ENCODE measurements at places on chromosomes 12 and 14.

DNA sequence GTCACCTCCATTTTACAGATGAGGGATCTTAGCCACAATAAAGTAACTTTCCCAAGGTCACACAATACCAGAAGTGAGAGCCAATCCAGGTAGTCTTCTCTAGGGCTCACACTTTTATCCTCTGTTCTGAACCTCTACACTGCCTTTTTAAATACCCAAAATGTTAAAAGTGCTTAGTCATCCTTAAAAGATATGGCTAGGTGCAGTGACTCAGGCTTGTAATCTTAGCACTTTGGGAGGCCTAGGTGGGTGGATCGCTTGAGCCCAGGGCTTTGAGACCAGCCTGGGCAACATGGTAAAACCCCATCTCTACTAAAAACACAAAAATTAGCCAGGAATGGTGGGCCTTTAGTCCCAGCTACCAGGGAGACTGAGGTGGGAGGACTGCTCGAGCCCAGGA, 104.1 kb upstream of the PPP4R3A start:
- DNase-seq: no peak

- DNase-seq: no peak
Observed at GRCh38 chr14:55957950-55958349, 160.3 kb upstream of the PELI2 start.

GRCh38 chr12:127300753-127301152, 966.2 kb upstream of the TMEM132C start:
- no peak for DNase-seq

- no peak for DNase-seq
Observed at GRCh38 chr12:19120795-19121194, 8.7 kb upstream of the PLEKHA5 start.

DNA sequence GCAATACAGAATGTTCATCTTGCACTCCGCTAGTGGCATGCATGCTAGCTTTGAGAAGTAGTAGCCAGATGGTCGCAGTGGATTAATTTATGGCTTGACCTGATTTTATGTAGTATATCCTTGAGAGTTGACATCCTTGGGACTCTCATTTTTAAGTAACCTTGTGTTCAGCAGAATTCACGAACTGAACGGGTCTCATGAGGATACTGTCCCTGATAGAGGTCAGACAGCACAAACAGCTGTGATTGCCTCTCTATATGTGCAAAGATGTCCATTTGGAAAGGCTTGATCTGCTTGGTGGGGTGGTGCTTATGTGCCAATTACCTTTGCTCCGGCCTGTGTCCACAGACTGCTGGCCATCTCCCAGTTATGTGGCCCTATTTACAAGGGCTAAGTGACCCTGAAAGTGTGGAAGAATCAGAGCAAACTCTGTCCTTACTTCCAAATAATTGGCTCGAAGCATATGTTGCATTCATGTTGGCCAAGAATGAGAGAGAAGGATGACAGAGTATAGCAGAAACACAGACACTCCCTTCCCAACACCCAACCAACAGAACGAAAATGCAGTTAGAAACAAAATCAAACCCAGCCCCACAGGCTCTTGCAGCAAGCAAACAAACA, 167.1 kb downstream of the CRADD start:
- DNase-seq: no peak

DNA sequence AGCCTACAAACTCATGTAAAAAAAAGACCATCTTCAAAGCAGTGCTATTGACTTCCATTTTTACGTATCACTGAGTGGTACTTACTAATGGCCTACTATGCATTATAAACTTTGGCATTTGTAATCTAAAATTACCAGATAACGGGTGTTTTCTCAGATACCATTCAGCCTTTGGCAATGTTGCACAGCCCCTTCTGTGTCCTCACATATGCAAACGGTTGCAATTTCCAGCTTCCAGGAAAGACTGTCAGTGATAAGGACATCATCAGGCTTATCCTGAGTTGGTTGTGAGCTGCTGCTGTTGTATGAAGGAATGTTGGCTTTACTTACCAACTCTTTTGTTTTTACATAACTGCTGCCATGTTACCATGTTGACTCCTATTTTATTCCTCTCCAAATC, 1.6 kb upstream of the SLC6A13 start:
- no peak for DNase-seq

DNA sequence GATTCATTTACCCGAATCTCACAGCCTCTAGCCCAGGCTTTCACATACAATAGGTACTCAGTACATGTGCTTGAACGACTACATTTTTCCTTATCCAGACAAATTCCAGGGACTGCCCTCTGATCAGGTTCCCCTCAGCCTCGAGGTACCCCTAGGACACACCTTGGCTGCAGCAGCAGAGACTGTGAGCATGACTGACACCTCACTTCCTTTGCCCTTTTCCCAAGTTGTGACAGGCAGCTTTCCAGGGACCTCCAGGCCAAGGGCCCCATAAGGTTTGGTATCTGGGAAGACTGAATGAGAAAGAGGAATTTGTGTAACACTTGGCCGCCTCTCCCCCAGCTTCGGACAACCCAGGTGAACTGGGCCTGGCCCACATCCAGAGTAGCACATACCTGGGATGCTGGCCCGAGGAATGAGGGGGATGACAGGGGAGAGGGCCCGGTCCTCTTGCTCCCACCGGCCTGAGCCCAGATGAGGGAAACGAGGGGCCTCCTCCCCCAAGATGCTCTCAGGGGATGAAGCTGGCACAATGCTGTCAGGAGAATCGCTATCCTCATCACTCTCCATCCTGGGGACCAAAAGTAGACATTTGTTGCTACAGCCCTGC, 10.2 kb upstream of the PRKAG1 start:
- no peak for DNase-seq

- DNase-seq: no peak
Observed at GRCh38 chr12:72986963-72987362, 714.8 kb downstream of the TRHDE start.

GRCh38 chr12:70619471-70620152, 17.6 kb downstream of the PTPRB start:
- no peak for DNase-seq

DNA sequence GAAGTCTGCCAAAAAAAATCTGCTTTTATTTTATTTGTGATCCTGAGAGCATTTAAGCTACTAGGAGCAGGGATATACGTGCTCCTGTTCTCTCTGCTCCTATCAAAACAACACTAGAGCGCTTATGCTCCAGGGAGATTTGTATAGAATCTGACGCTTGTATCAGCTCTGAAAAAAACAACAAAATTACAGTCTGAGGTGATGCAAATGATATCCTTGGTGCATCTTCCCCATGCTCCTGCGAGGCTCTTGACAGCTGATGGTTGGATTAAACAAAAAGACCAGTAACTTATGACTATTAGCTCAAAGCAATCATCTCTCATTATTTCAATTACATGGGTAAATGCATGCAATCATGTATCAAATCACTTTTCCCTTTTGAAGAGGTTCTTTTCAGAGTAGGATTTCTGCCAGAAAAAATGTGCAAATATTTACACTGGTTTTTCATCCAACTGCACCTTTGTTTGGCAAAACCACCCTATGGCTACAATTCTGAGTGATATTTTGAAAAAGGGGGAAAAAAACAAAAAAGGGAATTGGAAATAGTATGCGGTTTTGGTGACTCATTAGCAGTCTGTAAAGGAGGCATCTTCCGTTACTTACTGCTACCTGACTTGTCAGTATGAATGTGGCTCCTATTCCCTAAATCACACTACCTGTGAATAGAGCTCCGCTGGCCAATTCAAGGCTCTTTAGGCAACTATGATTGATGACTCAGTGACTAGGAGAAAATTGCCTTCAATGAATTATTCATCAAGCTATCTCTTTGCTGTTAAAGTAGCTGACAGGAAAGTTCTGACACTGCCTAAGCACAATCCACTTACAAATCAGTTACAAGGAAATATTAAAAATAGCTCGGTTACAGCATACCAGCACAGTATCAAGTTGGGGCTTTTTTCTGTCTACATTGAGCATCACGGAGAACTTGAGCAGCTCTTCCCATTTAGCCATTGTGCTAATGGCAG, 450.0 kb downstream of the FOXG1 start:
- DNase-seq: no peak

GRCh38 chr14:61287196-61287595, 6.1 kb upstream of the TMEM30B start:
- DNase-seq: no peak

GRCh38 chr14:104280902-104281767, 142.7 kb downstream of the KIF26A start:
- DNase-seq: no peak

GRCh38 chr12:44091948-44092606, 256.2 kb downstream of the TMEM117 start:
- no peak for DNase-seq

DNA sequence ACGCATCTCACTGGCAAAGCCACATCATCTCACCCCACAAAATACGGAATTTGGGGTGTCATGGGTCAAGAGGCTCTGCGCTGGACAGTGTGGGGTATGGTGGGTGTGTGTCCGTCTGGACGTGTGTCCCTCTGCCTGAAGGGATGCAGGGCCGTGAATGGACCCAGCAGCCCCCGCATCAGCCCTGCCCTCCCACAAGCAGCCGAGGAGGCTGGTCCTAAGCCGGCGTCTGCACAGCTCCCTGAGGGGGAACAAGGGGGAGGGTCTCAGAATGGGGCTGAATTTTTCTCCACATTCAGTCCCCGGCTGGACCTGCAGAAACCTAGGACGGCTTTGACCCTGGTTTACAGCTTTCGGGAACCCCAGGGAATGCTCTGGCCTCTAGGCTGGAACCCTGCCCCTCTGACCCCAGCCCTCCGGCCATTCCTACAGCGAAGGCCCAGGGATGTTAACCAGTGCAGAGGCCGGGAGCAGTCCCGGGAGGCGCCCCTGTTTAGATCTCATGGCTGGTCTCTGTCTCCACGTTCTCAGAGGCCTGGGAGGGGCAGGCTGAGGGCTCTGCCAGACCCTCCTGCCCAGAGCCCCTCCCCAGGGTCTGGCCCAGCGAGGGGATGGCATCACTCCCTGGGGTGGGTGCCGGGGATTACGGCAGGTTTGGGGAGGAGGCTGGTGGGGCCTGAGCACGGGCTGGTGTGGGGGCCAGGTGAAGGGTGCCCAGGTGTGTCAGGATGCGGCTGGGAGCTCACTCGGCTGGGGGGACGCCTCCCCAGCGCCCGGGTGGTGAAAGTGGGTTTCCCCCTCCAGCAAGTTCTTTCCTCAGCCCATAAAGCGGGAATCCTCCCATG, 156.5 kb upstream of the C14orf180 start:
- no peak for DNase-seq

GRCh38 chr12:128852885-128853599, at the start of gene GLT1D1:
Gene GLT1D1, plus strand, starts transcription at chr12:128853478. Its CDS starts 104 bp downstream, at chr12:128853582.
- DNase-seq: no peak

- no peak for DNase-seq
Observed at GRCh38 chr14:53011053-53011462, 60.2 kb upstream of the FERMT2 start.

DNA sequence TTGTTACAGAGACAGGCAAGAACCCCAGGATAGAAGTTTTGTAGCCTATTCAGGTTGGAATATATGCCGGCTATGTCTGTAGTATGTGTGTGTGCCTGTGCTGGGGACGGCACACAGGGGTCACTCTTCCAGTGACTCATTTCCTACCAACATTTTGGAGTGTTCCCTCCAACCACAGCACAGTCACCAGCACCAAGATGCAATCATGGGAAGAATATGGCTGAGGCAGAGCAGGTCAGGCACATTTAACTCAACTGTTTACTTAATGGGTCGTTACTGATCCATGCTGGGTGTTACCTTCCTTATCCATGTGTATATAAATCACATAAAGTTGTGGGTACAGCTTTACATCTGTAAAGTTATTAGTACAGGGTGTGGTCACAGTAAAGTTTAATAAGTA, 178.3 kb downstream of the PRKD1 start:
- DNase-seq: no peak

DNA sequence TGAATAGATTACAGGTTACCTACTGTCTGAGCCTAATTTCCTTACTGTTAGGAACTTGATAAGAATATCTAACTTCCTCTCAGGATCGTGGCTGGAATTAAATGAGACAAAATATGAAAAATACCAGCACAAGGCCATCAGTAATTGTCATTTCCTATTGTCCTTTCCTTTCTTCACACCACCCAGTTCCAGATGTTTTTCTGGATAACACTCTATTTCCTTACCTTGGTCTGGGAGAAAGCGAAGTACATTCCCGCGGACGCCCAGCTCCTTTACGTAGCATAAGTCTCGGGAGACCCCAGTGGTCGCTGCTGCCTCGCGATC, 376 bp downstream of the GDF3 start:
- no peak for DNase-seq

DNA sequence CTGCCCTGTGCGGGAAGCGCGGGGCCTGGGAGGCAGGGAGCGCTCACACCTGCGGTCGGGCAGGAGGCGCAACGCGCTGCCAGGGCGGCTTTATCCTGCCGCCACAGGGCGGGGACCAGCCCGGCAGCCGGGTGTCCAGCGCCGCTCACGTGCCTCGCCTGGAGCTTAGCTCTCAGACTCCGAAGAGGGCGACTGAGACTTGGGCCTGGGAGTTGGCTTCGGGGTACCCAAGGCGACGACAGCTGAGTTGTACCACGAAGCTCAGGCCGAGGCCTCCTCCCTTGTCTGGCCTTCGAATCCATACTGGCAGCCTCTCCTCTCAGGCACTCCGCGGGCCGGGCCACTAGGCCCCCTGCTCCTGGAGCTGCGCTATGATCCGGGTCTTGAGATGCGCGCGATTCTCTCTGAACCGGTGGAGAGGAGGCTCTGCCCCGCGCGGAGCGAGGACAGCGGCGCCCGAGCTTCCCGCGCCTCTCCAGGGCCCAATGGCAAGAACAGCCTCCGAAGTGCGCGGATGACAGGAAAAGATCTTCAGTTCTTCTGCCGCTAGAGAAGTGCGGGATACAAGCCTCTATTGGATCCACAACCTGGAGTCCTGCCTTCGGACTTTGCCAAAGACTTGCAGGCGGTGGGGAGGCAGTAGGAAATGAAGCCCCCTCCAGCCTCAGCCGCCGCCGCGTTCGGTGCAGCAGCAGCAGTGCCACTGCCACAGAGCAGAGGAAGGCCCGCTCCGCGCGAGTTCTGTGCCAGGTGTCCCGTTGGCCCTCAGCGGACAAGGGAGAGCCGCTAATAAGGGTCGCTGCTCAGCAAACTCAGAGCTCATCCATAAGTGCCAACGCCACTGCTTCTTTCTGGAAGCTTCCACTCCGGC, 6.8 kb downstream of the SIX1 start:
- no peak for DNase-seq

DNA sequence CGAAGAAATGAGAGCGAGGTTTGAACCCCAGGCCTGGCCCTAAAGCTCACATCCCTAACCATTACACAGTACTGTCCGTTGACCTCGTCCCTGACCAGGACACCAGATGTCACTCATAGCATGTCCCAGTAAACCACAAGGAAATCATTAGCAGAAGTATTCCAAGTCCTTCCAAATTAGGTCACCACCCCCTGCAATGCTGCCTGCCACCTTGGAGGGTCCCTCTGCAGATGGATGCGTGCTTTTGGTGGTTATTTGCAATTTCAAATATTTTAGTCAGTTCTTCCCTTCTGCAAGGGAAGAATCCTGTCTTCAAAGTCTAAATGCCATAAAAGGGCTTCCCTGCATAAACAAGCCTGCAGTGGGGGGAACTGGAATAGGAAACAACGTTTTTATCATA, 71.3 kb downstream of the CLMN start:
- DNase-seq: no peak

DNA sequence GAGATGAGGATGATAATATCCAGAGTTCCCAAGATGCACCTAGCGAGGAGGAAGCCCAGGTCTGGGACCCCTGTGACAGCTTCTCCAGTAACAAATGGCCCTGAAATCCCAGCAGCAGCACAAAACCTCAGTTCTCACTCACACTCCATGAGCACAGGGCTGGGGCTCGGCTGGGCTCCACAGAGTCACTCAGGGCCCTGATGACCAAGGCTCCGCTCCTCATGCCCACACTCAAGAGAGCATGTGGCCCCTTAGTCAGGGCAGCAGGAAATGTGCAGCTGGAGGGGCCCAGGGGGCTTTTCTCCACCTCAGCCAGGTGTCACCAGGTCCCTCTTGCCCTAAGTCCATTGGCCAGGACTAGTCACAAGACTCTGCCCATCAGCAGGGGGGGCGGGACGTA, 242.7 kb upstream of the SFSWAP start:
- DNase-seq: no peak
